ENCODE measurements at places on chromosomes 4 and X. TPM values are rescaled to one million over a fixed set of nuclear protein-coding genes. Genes with fewer than 3 reads are reported as not detected.

The CTAG2 gene
- total RNA-seq = not detected

The FAM47A gene
- total RNA-seq = not detected

The KLB gene
- 0.07 TPM for total RNA-seq

The CT83 gene
- total RNA-seq = not detected

The GJB1 gene
- total RNA-seq = not detected

The LPAR4 gene
- 0.33 TPM for total RNA-seq

The PRR32 gene
- not detected for total RNA-seq

The FAM9B gene
- not detected for total RNA-seq

The CDKL5 gene
- 5.0 TPM for total RNA-seq

The AGTR2 gene
- not detected for total RNA-seq

The ERAS gene
- 0.13 TPM for total RNA-seq

The SSX5 gene
- not detected for total RNA-seq

The F8A1 gene
- 4.8 TPM for total RNA-seq

The TAF7L gene
- total RNA-seq = 0.20 TPM

The ARMCX2 gene
- 167 TPM for total RNA-seq

The VSIG4 gene
- not detected for total RNA-seq

The KCND1 gene
- total RNA-seq = 2.8 TPM

The HTN1 gene
- total RNA-seq = not detected

The MGAT4D gene
- total RNA-seq = not detected

The ODAM gene
- not detected for total RNA-seq

The KLHL13 gene
- 10.6 TPM for total RNA-seq

The HPF1 gene
- 12.0 TPM for total RNA-seq

The PROM1 gene
- total RNA-seq = 0.13 TPM

The GAGE12F gene
- total RNA-seq = not detected

The AMBN gene
- not detected for total RNA-seq

The ZFP92 gene
- 0.23 TPM for total RNA-seq

The VEGFC gene
- total RNA-seq = 60.5 TPM

The DTHD1 gene
- not detected for total RNA-seq

The NAT8L gene
- total RNA-seq = 0.13 TPM

The KIF4A gene
- total RNA-seq = 2.2 TPM

The F9 gene
- total RNA-seq = not detected

The GASK1B gene
- 96.7 TPM for total RNA-seq

The RBM46 gene
- total RNA-seq = under 0.01 TPM

All from smooth muscle cell of the pulmonary artery (primary cell).